Activated T-helper 1 cell treated with anti-CD3 and anti-CD28 coated beads, Interleukin-2, amount 50 U/mL, for 16 hours (primary cell): ENCODE measurements at places on chromosomes 1 and 21.

DNA sequence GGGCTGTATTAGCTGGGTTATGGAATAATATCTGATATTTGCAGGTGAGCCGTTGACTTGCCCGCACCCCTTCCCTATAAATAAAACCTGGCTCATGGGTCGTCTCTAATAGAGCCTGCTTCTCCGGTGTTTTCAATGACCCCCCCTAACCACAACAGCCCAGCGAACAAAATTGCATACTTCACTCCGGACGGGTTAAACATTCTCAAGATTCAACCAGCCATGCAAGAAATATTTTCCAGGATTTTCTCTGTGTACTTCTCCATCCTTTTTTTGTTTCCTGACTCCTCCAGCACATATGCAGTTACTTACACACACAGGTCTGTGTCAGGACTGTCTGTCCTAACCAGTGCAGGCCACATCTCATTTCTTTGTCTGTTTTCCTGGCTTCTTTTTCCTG lies 267.7 kb downstream of the ZNF648 start:
- DNase-seq, result no peak

DNA sequence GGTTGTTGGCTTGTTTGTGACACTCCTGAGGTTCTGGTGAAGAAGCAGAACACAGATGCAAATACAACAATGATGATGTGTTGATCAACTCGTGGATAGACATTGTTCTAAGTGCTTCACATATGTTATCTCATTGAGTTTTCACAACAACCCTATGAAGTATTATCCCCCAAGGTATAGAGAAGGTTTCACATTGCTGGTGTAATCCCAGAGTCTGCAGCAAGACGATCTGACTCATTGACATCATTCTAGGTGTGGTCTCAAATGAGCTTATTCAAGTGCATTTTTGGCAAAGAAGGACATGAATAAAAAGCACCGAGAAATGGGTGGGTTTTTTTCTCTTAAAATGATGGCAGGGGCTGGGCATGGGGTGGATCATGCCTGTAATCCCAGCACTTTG lies 64.1 kb upstream of the SCAF4 start:
- no peak for DNase-seq

- no peak for DNase-seq
Measured at GRCh38 chr1:192357924-192358323, 41.1 kb downstream of the RGS21 start.

DNA sequence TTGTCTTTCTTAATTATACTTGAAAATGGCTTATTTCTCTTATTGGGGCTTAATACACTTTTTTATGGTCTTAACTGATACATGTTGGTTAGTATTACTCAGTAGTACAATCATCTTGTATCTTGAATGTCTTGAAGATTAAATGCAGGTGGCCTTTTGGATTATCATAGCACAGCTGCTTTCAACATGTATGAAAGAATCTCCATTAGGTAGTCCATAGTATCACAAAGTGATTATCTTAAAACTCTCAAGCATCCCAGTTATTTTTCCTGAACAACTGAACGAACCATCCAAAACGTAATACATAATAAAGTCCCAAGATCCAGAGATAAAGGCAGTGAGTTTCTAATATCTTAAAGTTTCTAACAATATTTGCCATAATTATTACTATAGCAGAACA lies 51.7 kb upstream of the MYOCOS start:
- DNase-seq, result no peak

DNA sequence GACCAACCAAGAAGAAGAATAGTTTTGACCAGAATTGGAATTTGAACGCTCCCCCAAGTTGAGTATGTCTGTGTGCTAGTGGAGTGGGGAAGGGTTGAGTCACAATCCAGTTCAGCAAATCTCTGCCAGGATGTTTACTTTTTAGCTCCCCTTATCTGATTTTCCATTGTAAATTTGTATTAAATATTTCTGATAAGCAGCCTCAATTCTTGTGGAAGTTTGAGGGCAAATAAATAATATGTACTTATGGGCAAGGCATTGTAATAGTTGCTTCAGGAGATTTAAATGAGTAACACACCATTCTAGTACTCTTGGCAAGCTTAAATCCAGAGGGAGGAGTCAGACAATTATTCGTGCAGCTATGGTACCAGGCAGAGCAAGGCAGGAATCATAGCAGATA lies 14.4 kb downstream of the CXADR start:
- DNase-seq, result no peak

DNA sequence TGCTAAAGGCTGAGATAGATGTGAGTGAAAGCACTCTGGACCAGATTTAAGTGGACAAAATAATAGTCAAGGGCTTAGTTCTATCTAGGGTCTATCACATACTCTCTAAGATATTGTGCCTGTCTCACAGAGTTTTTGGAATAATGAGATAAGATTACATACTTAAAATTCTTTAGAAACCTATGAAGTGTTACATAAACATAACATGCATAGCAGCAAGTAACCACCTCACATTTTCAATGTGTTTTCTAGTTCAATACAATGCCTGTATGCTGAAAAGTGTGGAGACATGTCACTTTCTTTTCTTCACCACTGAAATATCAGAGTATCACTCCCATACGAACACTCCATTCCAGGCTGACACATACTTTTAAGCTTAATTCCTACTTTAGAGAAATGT lies 16.2 kb downstream of the SDCCAG8 start:
- no peak for DNase-seq

DNA sequence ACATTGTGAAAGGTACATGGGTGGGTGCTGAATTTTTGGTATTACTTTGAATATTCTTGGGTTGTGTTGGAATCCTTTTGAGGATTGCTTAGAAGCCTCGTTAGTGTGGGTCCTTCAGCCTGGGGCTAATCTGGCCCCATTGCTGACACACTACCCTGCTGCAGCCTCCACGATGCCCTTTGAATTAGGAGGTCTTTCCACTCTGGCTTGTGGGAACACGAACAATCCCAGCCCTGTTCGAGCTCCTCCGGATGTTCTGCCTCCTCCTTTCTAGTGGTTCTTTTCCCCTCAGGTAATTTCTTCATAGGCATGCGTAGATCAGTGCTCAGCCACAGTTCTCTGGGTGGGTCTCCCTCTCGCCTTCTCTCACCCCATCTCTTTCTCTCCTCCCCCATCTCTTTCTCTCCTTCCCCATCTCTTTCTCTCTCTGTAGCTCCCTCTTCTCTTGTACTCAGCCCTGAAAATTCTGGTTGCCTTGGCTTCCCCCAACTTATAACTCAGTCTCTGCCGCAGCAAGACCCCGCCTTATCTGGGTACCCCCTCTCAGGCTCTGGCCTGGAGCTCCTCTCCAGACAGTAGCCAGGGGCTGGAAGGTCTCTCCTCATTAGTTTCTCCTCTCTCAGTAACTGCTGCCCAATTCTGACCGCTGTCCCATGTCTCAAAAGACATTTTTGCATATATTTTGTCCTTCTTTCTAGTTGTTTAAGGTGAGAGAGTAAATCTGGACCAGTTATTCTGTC lies 46.0 kb upstream of the SLC19A1 start:
- DNase-seq, result no peak

GRCh38 chr1:244796719-244797406 lies 38.6 kb upstream of the COX20 start:
- DNase-seq, result peak; percentile 9

GRCh38 chr1:226047495-226047894 lies 15.0 kb upstream of the H3-3A start:
- no peak for DNase-seq

- no peak for DNase-seq
Measured at GRCh38 chr1:239025223-239025622, 361.1 kb upstream of the CHRM3 start.

DNA sequence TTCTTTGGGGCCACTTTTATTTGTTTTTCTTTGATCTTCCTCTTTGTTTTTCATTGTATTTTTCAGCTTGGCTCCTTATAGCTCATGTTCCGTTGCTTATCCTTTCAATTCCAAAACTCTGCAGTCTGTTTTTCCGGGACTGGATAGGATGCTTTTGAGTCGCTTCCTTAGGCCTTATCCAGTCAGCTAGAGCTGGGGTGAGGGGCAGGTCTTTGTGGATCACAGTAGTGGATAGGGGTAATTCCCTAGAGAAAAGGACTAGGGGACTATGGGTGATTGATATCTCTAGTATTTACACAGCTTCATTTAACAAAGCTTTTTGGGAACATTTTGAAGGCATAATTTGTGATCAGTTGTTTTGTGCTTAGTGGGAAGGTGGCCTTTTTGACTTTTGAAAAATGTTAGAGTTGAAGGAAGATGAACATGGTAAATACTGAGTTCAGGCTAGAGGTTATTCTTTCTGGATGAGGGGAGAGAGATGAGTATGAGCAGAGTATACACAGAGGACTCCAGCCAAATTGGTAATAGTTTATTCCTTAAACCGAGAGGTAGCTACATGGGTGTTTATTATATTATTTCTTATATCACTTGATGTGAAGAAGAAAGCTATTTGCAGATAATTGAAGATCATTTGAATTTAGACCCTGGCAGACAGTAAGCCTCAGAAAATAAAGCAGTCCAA lies 22.5 kb downstream of the CEP350 start:
- DNase-seq, result no peak

DNA sequence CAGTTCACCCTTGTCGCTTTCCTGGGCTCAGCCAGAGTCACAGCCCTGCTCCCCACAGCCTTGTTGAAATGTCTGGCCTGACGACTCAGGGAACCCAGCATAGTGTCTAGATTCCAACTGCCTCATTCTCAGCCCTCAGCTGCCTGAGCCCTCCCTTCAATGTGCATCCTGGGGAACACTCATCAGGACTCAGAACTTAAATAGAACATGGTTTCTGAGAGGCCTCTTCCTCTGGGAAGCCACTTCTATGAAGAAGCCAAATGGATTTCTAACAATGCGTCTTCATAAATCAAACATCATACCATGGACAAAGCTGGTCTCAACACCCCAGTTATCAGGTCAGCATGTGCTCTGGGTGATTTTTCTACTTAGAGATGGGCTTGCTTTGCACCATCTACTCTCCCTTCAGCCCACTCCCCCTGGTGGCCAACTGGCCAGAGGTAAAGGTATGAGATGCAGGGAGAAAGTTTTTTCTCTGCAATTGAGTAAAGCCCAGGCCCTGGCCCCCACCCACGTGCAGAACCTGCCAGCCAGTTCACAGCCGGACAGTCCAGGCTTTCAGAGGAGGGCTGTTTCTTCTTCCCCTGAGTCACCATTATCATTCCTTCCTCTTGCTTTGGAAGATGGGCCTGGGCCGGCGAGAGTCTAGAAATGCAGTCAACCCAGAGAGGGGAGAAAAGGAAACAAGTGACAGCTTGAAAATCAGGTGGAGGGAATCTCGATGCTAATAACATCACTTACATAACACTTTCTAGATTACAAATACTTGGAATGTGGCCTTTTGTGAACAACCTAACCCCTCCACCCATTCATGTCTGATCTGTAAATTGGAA lies 32.1 kb downstream of the CD244 start:
- DNase-seq, result peak; percentile 61

GRCh38 chr1:80917225-80917624 lies 883.5 kb upstream of the ADGRL2 start:
- no peak for DNase-seq

DNA sequence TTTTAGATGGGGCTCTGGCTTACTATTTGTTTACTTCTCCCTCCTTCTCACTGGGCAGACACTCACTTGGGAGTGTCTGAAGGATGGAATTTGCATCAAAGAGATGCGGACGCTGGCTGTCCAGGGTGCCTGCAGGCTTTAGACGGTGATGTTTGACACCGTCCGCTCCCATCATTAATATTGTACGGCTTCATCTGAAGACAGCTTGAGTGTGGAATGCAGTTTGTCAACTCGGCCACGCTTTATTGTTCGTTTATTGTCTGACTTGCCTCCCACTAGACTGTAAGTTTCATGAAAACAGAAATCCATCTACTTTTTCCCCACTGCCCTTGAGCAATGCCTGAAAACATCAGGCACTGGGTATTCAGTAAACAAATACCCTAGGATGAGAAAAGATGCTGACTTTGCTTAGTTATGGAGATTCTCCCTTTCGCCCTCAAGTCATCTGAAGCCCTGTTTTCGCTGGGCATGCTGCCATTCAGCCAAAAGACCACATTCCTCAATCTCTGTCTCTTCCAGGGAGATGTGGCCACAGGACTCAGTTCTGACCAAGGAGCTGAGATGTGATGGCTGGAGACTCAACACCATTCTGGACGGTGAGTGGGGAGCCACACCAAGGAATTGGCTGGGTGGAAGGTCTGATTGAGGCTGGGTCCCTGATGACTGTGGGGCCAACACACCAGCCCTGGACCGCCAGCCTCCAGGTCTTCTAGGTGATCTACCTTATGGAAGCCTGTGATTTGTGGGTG lies 87.6 kb downstream of the BCAR3 start:
- no peak for DNase-seq

GRCh38 chr1:82948386-82948785 lies 1050.5 kb downstream of the TTLL7 start:
- DNase-seq, result no peak

GRCh38 chr1:178688244-178688643 lies 36.8 kb upstream of the RALGPS2 start:
- DNase-seq, result no peak

DNA sequence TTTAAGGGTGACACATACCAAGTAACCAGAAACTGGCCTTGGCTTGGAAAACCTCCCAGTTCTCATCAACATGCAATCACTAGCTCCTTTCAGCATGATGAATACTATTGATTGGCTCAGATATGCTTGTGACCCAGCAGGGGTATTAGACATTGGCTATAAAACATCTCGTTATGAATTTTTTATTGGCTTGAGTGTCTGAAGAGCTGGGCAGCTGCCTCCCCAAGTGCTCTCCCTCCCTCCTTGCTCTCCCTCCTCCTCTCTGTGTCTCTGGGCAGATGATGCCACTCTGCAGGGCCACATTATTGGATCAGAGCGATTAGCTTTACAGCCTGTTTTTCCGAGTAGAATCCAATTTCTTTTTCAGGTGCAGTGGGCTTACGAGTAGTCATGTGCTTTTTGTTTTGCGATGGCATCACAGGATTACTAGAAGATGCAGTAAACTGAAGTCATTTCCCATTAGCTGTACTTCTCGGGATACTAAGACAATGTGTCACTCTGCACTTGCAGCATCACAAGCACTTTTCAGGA lies 79.3 kb upstream of the ATF3 start:
- no peak for DNase-seq

GRCh38 chr1:77424236-77424635 lies 142.4 kb downstream of the AK5 start:
- DNase-seq, result no peak

DNA sequence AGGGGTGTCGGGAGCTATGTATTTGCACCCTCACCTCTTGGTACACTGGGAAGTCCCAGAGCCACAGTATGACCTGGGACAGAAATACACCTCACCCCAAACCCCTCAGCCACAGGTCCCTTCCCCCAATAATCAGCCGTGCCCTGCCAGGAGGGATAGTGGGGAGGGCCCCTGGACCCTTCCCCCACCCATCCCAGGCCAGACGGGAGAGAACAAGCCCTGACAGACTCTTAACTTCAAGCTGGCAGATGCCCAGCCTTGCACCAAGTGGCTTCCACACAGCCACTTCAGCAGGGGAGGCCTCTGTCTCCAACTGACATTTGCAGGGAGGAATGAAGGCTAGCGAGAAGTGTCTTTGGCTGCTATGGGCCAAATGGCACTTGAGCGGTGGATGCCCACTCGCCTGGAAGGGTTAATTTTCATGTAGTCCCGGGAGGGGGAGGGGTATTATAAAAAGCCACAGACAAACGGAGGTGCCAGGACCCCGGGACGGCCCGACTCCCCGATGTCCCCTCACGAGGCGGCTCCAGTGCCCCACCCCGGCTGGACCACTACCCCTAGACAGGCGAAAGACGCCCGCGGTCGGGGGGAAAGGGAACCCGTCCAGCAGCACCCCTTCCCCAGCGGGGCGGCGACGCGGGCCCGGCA lies 495 bp downstream of the SYNC start:
- DNase-seq, result no peak

GRCh38 chr1:36494971-36495370 lies 12.3 kb upstream of the CSF3R start:
- DNase-seq, result no peak
